Activated CD4-positive, alpha-beta T cell treated with anti-CD3 and anti-CD28 coated beads, Interleukin-2, amount 50 U/mL, for 4 hours (primary cell): ENCODE measurements at places on chromosomes 13 and 19.

GRCh38 chr19:37948362-37948761 is 41.4 kb downstream of the SIPA1L3 start:
- no peak for DNase-seq

GRCh38 chr19:19192910-19193423 is 909 bp downstream of the RFXANK start:
- no peak for DNase-seq

DNA sequence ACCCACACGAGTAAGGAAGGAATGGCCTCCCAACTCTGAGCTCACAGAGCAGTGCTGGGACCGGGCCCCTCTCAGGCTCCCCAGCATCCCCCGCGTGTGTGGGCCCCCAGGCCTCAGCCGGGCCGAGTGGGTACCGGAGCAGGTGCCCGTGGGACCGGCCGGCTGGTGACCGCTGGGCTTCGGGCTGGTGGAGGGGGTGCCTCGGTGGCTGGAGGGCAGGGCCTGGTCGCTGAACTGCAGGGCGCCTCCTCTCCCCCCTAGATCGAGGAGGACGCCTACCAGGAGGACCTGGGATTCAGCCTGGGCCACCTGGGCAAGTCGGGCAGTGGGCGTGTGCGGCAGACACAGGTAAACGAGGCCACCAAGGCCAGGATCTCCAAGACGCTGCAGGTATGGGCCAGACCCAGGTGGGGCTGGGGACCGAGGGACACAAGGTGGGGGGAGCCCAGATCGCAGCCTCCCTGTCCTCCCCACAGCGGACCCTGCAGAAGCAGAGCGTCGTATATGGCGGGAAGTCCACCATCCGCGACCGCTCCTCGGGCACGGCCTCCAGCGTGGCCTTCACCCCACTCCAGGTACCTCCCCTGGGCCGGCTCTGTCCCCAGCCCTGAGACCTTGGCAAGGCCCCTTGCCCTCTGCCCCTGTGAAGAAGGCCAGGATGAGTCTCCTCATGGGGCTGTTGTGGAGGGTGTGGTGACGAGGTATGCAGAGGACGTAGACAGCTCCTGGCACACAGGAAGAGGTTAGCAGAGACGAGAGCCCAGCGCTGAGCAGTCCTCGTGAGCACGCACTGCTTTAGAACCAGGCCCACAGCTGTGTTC is 8.6 kb upstream of the CNOT3 start:
- no peak for DNase-seq

DNA sequence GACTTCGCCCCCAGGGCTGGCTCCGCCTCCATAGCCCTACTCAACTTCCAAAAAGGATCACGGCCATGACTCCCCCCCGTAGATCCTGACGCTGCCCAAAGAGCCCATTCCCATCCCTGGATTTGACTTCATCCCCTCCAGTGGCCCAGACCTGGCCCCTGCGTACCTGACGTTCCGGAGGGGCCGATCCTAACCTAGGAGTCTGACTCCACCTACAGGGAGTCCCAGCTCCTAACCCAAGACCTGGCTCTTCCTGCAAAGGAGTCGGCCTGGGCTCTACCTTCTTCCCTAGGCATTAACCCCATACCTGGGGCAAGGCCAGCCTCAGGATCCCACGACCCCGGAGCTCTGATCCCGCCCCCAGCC is 10.8 kb downstream of the STAP2 start:
- DNase-seq = no peak

DNA sequence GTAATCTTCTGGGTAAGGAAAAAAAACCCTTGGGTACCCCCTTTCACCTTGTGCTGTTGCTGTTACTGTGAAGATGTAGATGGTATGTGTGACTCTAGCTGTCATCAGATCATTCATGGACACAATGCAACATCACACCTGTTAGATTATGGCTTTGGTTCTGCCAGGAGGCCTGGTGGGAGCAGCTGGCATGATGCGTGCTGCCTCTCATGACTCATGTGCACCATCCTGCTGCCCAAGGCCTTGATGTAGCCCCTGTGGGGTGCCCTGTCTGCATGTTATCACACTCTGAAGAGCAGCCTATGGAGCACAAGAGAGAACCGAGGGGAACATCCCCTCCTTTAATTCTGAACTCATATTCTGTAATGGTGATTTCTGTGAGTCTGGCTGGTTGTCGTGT is 57.7 kb upstream of the TEX29 start:
- no peak for DNase-seq

DNA sequence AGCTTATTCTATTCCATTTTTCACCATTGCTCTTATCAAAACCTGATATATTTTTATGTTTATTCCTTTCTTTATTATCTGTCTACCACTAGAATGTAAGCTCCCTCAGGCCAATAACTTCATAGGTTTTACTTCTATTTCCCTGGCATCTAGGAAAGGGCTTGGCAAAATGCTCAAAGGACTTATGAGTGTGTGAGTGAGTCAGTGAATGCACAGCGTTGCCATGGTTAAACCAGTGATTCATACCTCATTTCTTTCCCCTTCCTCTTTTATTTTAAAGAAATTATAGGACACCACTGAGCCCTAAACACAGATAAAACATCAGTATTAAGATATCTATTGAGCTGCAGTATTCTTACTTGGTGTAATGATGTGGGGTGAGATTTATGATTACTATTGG is 162.1 kb downstream of the GPC6 start:
- no peak for DNase-seq
